ENCODE measurements at places on chromosomes 12 and 14.

GRCh38 chr12:14810167-14810952 is 3.6 kb downstream of the SMCO3 start:
- no peak for DNase-seq

- no peak for DNase-seq
Observed at GRCh38 chr14:56422703-56423213, 156.8 kb upstream of the TMEM260 start.

GRCh38 chr12:46402451-46402850 is 29.9 kb upstream of the SLC38A2 start:
- no peak for DNase-seq

DNA sequence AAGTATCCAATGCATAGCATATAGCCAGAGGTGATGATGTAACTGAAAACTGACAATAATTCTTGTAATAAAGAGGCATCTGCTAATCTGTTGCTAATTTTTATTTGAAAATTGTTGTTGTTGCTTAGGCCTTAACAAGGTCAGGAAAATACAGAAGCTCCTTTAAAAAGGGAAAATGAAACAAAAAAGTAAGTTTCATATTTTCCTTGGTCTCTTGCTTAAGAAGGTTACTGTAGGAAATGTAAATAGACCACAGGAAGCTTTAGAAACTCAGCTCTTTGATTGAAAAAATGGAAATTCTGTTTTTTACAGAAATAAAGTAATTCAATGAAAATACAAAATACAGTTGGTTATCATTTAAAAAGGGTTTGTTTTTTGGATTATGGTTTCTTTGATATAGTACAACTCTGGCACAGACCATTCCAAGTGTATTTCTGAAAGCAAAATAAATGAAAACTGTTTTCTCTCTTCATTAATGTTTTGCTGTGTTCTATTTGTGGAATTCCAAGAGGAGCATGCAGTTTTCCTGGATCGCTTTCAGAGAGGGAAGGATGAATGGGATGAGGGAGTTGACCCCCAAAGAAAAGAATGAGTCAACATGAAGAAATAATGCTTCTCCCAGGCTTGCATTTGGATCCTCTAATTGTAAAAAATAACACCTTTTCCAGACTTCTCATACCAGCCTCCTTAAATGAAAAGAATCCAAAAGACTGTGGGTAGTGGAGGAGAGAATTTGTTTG is 398.0 kb upstream of the FAR2 start:
- no peak for DNase-seq

GRCh38 chr12:14213542-14213941 is 151.9 kb upstream of the ATF7IP start:
- no peak for DNase-seq

DNA sequence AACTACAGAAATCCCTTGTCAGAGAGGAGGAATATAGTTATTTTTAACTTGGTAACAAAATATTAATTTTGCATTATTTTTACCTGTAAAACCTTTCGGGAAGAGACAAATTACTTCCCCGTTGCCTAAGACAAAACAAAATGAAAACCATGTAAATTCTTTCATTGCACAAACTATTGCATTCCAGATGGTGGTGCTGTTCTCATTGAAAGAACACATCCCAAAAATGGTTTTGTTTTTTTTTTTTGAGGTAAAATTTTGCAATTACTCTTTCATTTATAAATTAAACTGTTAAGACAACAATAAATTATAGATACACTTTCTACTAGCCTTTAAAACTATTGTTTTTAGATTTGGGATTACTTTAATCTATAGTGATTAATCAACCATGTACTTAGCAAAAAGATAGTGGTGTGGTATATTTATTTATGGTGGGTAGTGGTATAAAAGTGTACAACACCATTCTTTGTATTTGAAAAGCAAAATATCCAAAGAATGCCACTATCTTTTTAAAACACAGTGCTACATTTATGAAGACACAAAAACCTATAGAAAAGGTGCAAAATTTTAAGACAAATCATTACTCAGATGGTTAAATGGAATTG is 115.5 kb downstream of the SLC38A1 start:
- DNase-seq = no peak

DNA sequence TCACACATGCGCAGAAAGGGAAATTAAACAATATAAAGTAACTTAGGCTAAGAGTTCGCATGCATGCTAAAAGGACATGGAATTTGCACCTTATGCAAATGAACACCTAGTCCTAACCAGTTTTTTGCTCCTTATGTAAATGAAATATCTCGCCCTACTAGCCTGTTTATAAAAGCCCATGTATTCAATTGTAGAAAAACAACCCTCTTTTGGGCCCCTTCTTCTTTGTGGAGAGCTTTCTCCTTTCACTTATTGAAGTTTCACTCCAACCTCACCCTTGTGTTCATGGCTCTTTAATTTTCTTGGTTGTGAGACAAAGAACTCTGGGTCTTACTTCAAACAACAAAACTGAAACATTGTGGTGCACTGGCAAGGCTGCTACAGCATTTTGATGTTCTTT is 333.4 kb upstream of the ATXN7L3B start:
- no peak for DNase-seq

GRCh38 chr14:67703997-67704396 is 2.3 kb downstream of the RDH12 start:
- no peak for DNase-seq

GRCh38 chr12:112375105-112375504 is 7.1 kb downstream of the HECTD4 start:
- no peak for DNase-seq

DNA sequence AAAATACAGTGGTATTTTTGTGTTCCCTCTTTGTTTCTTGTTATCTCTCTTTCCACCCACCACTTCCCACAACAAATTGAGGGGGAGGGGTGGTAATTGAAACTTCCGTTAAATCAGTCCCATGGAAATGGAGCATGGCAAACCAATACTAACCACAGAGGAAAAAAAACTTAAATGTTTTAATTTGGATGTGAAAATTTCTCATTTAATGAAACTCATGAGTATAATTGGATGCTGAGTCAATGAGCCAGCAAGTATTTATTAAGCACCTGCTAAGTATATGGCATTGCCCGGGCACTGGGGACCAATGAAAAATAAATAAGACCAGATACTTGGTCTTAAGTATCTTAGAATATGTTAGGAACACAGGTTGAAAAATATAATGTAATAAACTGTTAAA is 147.5 kb downstream of the KCNH5 start:
- no peak for DNase-seq

GRCh38 chr14:76490111-76490510 is 114.2 kb downstream of the ESRRB start:
- no peak for DNase-seq

- no peak for DNase-seq
Observed at GRCh38 chr12:65327207-65328076, 49.0 kb downstream of the MSRB3 start.

DNA sequence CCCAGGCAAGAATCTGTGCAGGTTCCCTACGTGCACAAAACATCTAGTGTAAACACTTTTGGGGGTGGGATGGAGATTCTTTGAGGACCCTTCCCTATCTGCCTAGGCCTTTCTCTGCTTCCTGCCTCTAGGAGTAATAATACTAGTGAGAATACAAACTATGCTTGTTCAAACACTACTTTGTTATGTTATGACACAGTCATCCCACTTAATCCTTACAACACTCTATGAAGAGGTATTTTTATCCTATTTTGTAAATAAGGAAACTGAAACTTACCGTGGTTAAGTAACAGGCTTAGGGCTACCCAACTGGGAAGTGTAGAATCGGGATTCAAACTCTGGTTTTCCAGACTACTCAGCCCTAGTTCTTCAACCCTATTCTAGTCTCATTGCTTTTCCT is 96.5 kb downstream of the KCNA5 start:
- no peak for DNase-seq

GRCh38 chr14:101118233-101118632 is 214.7 kb upstream of the RTL1 start:
- DNase-seq = no peak

DNA sequence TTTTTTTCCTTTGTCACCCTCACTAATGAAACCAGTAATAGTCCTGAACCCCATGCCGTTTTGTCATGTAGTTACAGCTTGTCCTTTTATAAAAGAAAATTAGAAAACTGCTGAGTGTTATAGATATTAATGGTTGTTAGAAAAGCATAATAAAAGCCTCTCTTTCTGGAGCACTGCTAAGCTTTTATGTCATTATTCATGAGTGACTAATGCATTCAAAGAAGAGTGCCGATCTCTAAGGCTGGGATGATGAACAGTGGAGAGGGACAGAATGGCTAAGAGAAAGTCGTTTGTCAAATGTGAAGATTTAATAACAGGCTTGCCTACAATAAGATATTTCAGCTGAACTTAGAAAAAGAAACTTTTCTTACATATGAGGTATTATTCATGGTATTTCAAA is 121.6 kb downstream of the MGAT4C start:
- no peak for DNase-seq

DNA sequence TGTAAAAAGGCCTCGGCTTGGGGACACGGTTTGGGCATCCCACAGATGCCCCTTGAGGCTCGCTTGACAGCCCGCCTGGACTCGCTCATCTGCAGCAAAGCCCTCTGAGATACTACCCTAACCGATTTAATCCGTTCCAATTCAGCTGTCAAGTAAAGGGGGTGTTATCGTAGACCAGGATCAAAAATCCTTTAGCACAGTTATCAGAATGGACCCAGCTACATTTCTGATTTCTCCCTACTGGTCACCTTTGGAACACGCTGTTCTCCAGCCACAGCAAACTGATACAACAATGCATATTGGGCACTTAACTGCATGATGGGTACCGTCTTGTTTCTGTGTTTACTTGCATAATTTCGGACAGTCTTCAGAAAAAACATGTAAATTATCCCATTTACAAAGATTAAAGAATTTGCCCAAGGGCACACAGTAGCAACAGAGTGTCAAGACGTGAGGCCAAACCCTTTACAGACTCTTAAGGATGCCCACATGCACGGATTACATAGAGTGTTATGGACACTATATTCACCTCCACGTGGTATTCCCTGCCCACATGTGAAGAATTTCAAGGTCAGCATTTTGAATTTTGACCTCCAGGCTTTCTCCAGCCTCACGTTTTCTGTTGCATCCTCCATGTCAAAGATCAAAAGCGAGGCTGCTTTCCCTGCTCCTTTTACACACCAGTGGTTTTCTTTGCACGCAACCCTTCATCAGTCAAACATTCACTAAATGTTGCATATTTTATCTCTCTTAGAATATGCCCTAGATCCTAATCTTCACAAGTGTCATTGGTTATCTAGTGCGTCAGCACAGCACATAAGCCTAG is 3.2 kb upstream of the DUSP6 start:
- no peak for DNase-seq

DNA sequence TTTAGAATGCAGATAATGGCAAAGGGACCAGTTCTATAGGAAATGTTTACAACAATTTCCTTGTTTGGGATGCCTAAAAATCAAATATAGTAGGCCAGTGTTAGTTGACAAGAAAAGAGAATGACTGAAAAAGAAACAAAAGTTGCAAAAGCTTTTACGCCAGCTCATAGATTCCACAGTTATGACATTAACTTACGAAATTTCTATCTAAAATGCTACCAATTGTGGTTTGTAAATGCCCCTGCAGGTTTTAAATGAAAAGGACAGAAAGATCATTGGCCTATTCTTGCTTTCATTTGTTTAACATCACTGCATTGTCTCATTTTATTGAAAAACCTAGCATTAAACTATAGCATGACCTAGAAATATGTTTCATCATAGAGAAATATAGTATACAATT is 345.8 kb downstream of the CCDC91 start:
- DNase-seq = no peak

GRCh38 chr14:90449411-90449810 is 52.6 kb downstream of the CALM1 start:
- no peak for DNase-seq

DNA sequence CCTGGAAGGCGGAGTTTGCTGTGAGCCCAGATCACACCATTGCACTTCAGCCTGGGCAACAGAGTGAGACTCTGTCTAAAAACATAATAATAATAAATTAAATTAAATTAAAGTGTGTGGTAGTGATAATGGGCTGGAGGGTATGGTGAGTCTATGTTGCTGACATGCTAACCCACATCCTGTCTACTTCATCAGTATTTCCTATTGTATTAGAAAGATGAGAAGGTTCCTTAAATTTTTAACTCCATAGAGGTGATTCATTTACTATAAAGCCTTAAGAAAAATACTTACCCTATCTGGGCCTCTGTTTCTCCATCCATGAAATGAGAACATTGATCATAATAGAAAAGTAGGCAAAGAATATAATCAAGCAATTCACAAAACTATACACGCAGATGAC is 280.5 kb downstream of the FBXL14 start:
- no peak for DNase-seq

DNA sequence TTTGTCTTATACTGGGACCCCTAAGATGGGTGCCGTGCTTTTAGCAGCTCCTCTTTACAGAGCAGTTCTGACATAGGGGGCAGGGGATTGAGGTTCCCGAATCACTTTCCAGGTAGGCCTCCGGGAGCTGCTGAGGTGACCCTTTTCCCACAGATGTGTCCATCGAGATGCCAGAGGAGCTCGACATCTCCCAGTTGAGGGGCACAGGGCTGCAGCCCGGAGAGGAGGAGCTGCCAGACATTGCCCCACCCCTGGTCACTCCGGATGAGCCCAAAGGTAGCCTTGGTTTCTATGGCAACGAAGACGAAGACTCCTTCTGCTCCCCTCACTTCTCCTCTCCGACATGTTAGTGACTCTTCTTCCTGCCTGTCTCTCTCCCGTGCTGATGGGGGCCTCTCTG is 4.3 kb upstream of the TPI1 start:
- no peak for DNase-seq

GRCh38 chr12:115946867-115947695 is 330.4 kb downstream of the MED13L start:
- no peak for DNase-seq

GRCh38 chr14:49999146-49999761 is 106.4 kb downstream of the ARF6 start:
- DNase-seq = peak; percentile 55

GRCh38 chr14:61876362-61877034 is 114.3 kb downstream of the SNAPC1 start:
- no peak for DNase-seq

GRCh38 chr12:11408096-11408495 is 12.7 kb upstream of the PRB2 start:
- no peak for DNase-seq

Data from stimulated activated CD8-positive, alpha-beta memory T cell treated with anti-CD3 and anti-CD28 coated beads, Interleukin-7, amount 100 ng/mL, for 1 hour (primary cell).